HL-60 (cell line): ENCODE measurements at places on chromosomes 11 and 22.

DNA sequence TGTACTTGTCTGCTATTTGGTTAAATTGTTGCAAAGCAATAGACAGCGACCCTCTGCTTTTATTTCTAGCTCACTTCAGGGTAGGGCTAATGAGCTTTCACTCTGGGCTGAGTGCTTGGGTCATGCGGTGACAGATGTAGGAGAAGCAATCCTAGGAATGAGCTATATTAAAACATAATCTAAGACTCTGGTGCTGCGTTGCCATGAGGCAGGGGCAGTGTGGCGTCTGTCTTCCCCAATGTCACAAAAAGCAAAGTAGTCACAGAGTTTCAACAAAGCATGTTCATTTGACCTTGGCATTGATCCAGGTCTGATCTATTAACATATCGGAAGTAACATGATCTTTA is 55.5 kb upstream of the GRAMD1B start:
- DNase-seq: no peak

- DNase-seq: no peak
Observed at GRCh38 chr11:831118-831864, 1.5 kb upstream of the CD151 start.

DNA sequence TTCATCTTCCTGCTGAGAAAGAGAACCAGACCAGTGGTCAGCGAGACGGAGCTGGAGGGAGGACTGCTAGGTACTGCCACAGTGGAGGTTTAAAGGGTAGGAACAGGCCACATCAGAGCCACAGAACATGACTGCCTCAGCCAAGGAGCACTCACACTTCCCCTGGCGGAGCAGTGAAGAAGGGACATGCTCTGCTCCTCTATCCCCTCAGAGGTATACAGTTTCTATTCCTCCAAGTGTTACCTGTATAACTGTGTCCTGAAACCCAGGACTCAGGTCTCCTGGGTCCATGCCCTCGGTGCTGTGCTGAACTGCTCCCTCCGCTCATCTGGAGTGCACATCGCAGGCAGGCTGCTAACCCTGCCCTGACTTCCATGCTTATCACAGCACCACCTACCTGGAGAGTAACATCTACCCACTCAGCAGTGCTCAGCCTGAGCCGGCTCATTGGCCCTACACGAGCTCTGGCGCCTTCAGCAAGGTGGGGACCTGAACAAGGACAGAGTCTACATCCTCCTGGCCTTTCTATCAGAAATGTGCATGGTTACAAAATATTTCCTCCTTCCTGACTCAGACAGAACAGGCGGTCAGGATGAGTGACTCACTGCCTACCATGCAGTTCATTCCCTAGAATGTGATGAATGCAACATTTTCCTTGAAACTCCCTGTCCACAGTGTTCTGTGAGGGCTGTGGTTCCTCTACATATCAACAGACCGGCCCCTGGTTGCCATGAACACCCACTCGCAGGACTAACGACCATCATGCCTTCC is 52.9 kb downstream of the C11orf58 start:
- peak; percentile 41 for DNase-seq

DNA sequence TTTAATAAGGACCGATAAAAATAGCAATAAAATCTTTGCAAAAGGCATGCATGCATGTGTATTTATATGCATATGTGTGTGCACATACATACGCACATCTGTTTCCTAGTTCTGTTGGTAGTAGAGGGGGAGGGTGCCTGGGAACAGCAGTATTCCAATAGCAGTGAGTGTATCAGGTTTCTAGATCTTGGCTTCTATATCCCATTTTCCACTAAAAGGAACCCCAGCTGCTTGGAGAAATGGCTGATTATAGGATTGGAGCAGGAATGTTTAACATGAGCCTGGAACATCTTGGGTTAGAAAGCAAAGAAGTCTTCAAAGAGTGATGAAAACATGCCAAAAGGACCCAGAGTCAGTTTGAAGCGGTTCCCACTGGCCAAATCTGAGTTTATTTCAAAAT is 21.0 kb downstream of the TNRC6B start:
- DNase-seq: no peak

GRCh38 chr11:107859459-107860239 is 1.1 kb upstream of the SLC35F2 start:
- no peak for DNase-seq

DNA sequence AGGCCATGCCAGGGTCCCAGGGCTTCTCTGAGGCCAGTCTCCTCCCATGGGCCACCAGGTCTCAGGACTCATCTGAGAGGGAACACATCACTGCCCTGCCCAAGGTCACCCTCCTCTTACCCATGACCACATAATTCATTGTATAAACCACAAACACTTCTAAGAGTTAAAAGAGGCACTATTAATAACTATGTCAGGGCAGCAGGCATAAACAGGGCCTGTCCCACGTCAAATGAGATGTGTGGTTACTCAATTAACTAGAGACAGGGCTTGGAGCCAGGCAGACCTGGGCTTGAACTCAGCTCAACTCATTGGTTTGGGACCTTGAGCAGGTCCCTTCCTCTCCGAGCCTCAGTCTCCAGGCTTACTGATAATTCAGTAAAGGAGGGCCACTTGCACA is 33.1 kb downstream of the ARAP1 start:
- DNase-seq: no peak

- DNase-seq: no peak
Observed at GRCh38 chr11:48675945-48676344, 187.4 kb downstream of the OR4A47 start.

GRCh38 chr11:108847298-108847990 is 182.6 kb downstream of the DDX10 start:
- no peak for DNase-seq

DNA sequence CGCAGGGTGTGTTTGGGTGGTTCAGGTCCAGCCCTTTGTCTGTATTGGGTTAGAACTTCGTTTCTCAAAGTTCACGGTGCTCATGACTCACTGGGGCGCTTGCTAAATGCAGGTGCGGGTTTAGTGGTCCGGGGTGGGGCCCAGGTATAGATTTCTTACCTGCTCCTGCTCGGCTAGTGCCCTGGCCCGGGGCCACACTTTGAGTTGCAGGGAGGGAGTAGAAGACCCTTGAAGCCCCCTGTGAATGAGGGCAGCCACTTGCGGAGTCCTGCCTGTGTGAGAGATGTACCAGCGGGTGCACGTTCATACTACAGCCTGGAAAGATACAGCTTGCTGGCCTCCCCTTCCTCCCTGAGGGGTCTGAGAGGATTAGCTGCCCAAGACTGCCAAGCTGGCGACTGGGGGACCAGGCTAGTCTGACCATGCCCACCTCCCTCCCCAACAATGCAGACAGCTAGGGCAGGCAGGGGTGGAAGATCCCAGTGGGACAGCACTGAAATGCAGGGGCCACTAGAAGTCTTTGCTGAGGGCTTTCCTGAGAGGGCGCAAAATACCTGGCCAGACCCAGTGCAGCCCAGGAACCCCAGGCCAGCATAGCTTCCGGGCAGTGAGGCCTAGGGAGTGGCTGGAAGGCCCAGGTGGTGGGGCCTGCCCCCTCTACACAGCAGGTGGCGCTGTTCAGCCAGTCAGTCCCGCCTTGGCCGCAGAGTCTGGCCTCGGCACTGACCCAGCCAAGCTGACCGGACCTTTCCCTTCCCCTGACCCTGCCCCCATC is 5.1 kb upstream of the MYRF start:
- DNase-seq: peak; percentile 32

DNA sequence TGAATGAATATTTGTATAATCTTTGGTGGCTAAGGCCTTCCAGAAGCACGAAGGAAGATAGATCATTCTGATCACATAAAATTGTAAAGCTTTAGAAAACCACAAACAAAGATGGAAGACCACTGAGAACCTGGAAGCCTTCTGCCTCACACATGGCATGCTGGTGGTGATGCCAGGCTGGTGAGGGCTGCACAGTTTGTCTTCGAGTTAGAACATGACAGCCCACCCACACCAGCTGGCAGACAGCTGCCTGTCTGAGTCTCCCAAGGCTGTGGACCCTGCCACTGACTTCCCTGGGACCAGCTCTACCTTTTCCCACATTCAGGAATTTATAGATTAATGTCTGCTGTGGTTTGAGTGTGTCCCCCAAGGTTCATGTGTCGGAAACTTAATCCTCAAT is 48.8 kb upstream of the B3GAT1 start:
- no peak for DNase-seq

DNA sequence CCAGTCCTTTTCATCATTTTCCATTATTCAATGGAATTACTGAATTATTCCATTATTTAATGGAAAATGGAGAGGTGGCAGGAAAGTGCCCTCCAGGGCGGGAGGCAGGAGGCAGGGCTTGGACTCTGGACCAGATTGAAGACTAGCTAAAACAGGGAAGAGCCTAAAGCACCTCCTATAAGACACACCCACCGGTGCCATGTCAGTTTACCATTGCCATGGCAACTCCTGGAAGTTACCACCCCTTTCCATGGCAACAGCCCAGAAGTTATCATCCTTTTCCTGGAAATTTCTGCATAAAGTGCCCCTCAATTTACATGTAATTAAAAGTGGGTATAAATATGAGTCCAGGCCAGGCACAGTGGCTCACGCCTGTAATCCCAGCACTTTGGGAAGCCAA is 443.7 kb downstream of the TBC1D22A start:
- no peak for DNase-seq

- DNase-seq: no peak
Observed at GRCh38 chr22:36267058-36267457, 14.1 kb downstream of the APOL1 start.

DNA sequence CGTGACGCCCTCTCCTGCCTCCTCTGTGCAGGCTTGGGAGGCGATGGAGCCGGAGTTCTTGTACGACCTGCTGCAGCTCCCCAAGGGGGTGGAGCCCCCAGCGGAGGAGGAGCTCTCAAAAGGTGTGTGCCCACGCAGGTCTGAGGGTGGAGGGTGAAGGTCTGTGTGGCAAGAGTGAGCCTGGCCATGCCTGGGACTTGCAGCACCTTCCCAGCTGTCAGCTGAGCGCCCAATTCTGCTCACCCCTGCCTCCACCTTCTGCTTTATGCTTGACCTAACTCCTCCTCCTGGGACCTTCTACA is 2.5 kb downstream of the PARVG start:
- DNase-seq: peak; percentile 49

DNA sequence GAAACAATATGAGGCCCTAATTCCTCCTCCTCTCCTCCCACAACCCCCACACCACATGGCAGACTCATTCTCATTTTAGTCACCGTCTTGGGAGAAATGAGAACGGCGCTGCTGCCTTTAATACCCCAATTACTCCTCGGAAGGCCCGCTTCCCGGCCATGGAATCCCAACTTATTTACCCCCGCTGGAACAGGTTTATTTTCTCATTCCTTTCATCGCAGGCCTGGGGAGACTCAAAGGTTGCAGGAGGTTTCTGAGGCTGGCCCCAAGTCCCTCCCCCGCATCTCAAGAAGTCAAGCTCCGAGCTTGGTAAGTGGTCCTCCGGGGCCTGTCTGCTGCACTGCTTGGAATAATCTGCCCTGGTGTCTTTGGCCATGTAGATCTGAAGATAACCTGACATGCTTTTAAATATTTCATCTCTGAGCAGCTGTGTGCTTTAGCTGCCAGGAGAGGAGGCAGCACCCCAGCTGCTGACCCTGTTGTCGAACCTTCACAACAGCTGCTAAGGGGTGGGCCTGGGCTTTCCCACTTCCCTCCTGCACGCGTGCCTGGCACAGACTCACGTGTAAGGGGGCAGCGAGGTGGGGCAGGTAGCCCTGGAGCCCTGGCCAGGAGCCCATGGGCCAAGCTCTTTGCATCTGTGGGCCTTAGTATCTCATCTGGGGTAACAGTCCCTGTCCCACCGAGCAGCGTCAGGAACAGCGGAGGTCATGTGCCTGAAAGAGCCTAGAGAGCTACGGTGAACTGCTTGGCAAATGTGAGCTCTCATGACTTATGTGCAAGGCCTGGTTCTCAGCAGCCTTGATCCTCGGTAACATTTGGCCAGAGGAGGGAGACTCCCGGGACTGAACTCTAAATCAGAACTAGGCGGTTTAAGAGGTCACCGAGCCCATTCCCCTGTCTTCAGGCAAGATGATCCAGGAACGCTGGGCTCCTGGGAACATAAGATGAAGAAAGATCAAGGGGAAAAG is 164.6 kb downstream of the ST3GAL4 start:
- no peak for DNase-seq

- DNase-seq: no peak
Observed at GRCh38 chr22:35605851-35606481, 11.2 kb downstream of the MB start.

GRCh38 chr11:44575288-44575672 is 9.8 kb downstream of the CD82 start:
- no peak for DNase-seq

- peak; percentile 14 for DNase-seq
Observed at GRCh38 chr11:61541598-61541997, 33.0 kb downstream of the LRRC10B start.

DNA sequence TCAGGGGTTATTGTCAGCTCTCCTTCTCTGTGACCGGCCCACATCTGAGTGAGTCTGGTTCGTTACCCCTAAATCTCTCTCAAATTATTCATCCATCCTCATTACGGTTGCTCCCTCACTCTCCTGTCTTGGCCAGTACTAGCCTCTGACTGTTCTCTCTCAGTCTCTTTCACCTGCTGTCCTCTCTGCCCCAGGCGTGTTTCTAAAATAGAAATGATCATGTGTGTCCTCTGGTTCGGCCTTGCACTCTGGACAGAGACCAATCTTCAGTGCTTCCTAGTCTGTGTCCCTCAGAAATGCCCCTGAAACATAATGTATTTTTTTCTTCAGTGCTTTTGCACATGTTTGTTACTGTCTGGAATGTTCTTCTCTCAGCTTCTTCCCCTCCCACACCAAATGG is 4.9 kb downstream of the PSMD13 start:
- DNase-seq: no peak

GRCh38 chr11:107669893-107670601 is 41.8 kb downstream of the SLN start:
- no peak for DNase-seq

- DNase-seq: no peak
Observed at GRCh38 chr11:77883775-77884174, 62.8 kb downstream of the AAMDC start.

DNA sequence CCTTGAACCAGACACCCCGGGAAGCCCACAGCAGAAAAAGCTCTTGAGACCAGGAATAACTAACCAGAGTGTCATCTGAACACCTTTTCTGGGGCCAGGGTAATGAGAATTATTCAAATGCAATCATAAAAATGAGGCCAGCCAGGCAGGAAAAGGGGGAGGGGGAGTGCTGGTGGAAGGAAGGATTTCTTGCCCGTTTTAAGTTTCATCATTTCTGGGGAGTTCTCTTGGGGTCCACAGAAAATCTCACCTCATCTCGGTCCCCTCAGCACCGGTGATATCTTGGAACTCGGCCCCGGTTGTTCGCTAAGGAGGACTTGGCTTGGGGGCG is 495 bp upstream of the PKNOX2 start:
- DNase-seq: no peak

DNA sequence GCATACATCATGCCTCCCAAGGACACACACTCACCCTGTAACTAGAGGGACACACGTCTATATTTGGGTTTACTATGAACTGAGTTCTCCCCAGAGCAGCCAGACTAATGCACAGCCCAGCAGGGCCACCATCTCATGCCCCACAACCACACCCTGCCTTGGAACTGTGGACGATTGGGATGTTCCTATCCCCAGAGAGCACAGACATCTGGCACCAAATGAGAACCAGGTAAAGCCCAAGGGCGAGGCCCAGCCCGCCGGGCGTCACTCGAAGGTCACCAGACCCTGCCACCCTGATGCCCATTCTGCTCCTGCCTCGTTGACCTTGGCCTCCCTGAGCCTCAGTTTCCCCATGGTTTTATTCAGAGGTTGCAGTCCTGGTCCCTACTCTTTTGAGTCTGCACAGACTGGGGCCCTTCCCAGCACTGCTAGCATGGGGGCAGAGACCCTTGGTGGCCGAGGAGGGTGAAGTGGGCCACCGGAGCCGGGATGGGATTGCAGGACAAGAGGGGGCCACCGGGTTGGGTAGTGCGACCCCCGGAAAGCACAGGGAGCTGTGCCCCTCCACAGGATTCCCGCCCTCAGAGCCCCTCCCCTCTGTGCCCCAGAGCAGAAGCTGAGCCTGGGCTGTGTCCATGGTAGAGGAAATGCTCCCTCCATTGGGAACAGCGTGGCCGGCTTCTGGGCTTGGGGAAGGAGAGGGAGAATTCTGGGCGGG is 56.8 kb downstream of the IGLL5 start:
- DNase-seq: no peak
